SW480 (cell line): ENCODE measurements at places on chromosomes 1 and 21.

DNA sequence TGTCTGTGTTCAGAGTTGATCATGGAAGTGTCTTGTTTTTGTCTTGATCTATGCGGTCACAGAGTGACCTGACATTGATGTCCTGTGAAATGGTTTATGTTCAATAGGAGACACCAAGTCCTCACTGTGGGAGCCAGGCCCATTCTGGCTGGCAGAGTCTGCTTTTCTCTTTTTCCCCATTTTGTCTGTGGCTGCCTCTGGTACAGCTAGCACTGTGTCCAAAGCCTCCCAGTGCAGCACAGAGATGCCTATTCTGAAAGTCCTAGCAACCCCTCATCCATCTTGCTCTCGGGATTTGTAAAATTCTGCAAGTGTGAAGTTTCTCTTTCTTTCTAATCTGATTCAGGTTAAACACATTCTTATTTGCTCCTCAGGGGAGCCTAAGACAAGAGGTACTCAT lies 14.3 kb downstream of the TNN start:
- no peak for DNase-seq

- DNase-seq: peak; percentile 45
Measured at GRCh38 chr1:238951809-238952208, 434.6 kb upstream of the CHRM3 start.

DNA sequence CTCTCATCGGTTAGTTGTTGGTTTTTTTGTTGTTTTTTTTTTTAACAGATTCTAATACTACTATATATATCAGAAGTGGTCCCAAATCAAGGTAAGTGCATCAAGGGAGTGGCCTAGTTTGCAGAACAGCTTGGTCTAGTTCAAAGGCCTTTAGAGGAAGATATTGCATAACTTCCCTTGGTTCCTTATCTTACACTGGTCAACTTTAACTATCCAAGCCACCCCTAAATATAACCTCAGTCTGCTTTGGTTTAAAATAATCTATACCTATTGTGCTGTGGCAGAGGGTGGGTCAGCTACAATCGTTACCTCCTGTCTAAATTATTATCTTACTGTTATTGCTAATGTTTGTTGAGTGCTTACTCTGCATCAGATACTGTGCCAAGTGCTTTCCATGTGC lies 6.9 kb downstream of the S100A12 start:
- no peak for DNase-seq

DNA sequence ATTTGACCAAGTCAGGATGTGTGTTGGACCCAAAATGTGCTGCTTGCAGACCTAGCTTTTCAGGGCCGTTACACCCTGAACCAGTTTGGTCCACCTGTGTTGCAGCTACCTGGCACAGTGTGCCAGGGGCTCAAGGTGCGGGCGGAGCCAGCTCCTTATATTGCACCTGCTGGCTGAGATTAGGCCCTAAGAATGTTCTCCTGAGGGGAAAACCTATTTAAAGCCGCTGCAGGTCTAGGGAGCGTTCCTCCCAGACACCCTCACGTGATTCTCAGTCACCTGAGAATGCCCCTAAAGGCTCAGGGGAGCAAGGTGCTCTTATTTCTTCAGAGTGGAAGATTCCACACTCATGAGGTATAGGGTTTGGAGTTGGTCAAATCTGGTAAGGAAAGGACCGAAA lies 12.0 kb downstream of the GSTM3 start:
- DNase-seq: no peak

GRCh38 chr1:4351453-4351852 lies 303.0 kb upstream of the AJAP1 start:
- no peak for DNase-seq

GRCh38 chr1:114669562-114670082 lies at the start of gene DENND2C:
TSS of gene DENND2C (minus strand) at chr1:114670049. CDS start at chr1:114625984, 44,065 bp downstream.
- no peak for DNase-seq

GRCh38 chr1:24319312-24319863 lies at the start of gene GRHL3:
TSS of gene GRHL3 (plus strand) at chr1:24319357. CDS start at chr1:24319552, 195 bp downstream.
- DNase-seq: peak; percentile 82

DNA sequence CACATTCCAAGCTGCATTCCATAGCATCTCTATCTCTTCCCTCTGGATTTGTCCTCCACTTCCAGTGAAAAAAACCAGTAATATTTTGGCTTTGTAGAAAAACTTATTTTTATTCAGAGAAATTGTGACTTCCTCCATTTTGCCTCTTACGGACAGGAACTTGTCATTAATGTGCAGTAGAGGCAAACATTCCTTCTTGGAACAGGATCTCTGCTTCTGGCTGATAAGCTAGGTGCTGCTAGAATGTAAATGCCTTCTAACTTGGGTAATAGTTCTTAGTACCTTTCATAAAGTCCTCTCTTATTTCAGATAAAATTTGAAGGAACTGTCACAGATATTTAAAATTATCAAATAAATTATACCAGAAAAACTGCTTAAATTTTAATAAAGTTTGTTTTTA lies 707.8 kb downstream of the USP25 start:
- DNase-seq: no peak

- no peak for DNase-seq
Measured at GRCh38 chr1:209038735-209039134, 544.8 kb upstream of the CAMK1G start.

DNA sequence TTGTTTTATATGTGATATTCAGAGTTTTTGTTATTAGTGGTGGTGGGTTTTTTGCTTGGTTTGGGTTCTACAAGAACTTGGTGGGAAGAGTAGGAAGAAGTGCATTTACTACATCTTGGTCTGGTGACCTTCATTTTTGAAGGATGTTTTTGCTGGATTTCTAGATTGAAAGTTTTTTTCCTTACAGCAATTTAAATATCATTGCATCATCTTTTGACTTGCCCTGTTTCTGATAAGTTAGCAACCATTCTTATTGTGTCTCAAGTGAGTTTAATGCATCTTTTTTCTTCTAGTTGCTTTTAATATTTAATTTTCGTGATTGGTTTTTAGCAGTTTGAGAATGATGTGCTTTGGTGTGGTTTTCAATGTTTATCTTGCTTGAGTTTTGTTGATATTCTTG lies 447.7 kb downstream of the DISC1 start:
- no peak for DNase-seq

DNA sequence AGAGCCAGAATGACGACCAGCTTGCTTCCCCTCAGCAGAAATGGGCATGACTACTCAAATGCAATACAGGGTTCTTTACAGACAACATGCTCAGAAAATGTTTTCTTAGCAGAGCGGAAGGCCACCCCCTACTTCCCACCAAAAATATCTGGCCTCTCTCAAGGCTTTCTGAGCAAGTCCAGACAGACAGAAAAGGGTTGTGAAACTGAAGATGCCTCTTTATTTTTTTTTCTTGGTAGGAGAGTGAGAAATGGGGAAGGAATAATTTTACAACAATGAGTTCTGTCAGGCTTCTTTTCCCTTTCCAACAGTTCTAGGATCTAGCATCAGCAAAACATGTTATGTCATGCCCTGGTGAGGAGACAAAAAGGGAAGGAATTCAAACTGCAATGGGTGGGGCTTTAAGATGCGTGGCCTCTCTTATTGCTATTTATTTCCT lies 172.0 kb upstream of the CAMK1G start:
- DNase-seq: no peak

DNA sequence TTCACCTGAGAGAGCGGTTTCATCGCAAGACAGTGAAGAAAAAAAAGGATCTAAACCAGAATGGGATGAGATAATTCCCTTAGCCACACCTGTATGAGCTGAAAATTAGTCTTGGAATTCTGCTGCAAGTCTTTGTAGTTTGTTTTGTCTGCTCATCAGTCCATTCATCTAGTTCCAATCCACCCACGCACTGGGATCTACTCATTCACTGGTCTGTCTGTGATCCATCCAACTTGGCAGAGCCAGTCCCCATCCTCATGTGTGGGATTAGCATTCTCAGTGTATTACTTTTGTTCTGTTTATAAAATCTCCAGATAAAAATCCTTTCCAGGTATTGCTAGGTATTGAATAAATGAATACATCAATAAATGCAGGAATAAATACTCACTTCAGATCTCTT lies 266.5 kb upstream of the USP24 start:
- DNase-seq: no peak

- DNase-seq: no peak
Measured at GRCh38 chr21:42843056-42843455, 36.3 kb downstream of the WDR4 start.

DNA sequence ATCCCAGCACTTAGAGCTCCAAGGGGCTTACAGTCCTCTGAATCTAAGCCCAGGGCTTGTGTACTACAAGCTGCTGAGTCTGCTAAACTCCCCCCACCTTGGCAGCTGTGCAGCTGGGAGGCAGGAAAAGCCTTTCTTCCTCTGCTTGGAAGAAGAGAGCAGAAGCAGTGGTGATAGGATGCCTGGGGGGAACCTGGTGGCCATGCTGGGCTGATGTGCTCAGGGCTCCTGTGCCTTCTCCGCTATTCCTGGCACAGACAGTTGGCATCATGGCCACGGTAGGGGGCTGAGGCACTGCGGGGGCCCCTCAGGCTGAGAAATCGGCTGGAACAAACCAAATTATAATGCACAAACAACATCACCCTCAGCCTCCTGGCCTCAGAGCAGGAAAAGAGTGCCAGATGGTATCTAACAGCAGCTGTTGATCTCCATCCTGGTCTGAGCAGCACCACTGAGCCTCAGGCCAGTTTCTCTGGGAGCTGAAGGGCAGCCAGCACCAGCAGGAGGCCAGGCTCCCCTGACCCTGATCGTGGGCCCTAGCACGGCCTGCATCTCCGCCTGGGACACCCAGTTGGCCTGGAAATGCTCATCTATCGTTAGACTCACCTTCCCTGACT lies 35.8 kb downstream of the ECE1 start:
- no peak for DNase-seq

DNA sequence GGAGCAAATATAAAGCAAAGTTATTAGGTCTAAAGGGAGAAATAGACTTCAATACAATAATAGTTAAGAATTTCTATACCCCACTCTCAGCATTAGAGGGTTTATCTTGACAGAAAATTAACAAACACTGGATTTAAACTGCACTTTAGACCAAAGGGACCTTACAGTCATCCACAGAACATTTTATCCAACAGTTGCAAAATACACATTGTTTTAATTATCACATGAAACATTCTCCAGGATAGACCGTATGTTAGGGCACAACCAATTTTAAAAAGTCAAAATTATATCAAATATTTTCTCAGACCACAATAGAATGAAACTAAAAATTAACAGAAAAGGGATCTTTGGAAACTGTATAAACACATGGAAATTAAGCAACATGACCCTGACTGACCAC lies 384.5 kb upstream of the C1orf87 start:
- no peak for DNase-seq

DNA sequence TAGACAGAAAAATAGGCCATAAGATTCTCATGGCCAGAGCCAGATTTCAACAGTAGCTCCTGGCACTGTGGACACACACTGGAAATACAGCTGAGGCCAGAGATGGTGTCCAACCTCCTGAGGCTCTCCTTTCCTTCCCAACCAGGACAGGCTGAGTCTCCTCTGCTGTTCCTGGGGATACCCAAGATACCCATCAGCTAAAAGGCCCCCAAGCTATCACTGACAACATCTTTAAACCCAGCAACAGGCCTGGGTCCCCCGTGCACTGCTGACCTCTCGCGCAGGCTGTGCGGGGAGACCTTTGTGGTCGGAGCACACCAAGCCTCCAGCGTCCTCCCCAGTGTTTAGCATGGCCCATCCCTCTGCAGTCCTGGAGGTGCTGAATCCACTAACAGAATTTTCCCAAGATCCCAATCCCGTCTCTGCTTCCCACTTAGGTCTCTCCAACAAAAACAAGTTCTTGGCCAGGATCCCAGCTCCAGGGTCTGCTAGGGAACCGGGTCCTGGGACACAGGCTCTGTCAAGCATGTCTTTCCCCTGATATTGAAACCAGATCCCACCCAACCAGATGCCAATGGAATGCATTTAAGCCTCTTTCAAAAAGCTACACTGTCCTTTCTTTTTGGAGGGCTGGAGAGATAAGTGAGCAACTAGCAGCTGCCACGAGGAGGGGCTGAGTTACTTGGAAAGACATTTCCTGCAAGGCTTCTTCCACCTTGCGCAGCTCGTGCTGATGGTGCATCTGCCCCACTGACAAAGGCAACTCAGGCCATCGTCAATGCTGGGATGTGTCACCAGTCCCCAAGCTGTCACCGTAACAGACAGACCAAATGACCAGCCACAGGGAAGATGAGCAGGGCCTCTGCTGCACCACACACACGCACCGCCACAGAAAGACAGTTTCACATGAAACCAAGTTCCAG lies 73.2 kb downstream of the BCAR3 start:
- no peak for DNase-seq

GRCh38 chr1:119631433-119632102 lies 16.5 kb downstream of the ZNF697 start:
- DNase-seq: no peak

GRCh38 chr1:41800311-41800829 lies 118.4 kb downstream of the HIVEP3 start:
- DNase-seq: no peak

DNA sequence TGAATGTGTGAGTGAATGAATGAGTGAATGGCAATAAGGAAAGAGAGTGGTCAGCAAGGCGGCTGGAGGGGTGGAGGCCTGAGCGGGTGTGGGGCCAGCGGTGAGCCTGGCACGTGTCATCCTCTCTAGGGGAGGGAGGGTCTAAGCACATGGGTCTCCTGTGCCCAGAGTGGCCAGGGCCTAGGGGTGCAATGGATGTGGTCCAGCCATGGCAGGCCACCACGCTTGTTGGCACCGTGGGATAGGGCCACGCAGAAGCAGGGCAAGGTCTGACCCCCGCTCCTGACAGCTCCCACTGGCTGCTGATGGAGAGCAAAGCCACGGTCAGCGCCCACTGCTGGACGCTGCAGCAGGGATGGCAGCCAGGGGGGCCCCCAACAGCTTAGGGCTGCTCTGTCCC lies 19.5 kb upstream of the SPSB1 start:
- no peak for DNase-seq
